ENCODE measurements at places on chromosomes 2 and 18.

- no peak for DNase-seq
Measured at GRCh38 chr2:220168891-220169546, 541.6 kb downstream of the SLC4A3 start.

DNA sequence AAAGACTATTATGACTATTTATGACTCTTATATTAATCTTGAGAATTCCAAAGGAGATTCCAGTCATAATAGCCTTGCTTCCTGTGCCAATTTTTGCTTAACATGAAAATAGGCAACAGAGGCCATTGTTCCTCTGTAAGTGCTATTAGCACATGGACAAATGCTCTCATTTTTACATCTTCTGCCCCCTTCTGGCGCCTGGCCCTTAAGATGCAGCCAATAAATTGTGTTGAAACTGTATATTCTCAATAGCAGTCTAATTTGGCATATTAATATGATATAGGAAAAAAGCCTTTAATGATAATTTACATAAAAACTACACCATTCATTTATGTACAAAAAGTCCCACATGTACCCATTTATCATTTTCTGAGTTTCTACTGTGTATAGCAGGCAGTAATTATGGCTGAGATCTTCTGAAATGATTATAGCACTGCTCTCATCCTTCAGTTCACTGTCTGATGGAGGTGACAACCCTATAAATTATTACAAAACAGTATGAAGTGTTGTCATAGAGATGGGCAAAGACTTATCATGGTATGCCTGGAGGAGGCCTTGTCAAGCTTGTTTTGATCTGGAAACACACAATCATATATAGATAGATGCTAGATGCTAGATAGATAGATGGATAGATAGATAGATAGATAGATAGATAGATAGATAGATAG is 613.3 kb downstream of the TSN start:
- no peak for DNase-seq

DNA sequence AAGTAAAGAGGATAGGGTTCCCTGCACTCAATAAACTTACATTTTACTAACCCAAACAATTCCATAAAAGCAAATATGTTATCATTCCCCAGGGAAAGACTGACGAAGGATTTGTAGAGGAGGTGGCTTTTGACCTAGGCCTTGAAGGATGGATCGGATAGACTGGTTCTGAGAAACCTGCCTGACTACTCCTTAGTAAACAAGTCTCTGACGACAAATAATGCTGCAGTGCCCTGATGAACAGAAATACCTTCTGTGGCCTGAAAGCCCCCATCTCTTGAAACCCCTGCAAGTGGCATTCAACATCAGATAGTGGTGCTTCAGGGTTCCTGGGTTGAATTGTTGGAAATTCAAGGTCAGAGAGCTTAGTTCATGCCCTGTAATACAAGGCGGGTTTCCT is 19.2 kb downstream of the PRKCE start:
- no peak for DNase-seq

GRCh38 chr18:21513292-21513691 is 87.2 kb downstream of the ESCO1 start:
- no peak for DNase-seq

- no peak for DNase-seq
Measured at GRCh38 chr18:22043837-22044236, 125.6 kb upstream of the GATA6 start.

DNA sequence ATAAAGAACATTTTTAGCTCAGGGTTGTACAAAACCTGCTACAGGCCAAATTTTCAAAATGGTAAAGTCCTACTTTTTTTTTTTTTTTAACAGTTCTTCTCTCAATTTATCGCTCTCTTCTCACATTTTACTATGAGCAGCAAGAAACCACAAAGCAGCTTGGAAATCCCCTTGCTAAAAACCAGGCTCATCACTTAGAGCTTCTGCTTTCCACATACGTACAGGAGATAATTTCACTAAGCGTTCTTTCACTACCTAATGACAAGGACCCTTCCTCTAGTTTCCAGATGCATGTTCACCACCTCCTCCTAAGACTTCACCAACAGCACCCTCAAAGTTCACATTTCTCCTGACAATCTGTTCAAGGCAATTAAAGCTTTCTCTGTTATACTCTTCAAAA is 294.9 kb upstream of the CYRIA start:
- DNase-seq, result no peak

DNA sequence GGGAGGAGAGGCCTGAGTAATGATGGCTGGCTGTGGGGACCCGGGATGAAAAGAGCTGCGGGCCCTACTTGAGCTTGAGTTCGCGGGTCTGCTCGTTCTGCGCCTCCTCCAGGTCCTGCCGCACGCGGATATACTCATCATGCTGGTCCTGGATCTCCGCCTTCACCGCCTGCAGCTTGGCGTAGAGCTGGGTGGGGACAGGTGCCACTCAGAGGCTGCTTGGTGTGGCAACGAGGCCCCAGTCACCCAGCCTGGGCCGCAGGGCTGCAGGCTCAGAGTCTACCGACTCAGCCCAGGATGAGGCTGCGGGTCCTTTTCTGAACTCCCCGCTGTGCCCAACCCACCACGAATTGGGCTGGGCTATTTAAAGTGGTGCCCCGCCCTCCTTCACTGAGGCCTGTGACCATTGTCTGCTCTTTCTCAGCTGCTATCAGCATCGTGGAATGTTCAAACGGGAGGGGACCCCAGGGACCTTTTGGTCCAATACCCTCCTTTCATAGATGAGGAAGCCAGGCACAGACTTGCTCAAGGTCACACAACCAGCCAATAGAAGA is 28.0 kb downstream of the KIF3C start:
- no peak for DNase-seq

DNA sequence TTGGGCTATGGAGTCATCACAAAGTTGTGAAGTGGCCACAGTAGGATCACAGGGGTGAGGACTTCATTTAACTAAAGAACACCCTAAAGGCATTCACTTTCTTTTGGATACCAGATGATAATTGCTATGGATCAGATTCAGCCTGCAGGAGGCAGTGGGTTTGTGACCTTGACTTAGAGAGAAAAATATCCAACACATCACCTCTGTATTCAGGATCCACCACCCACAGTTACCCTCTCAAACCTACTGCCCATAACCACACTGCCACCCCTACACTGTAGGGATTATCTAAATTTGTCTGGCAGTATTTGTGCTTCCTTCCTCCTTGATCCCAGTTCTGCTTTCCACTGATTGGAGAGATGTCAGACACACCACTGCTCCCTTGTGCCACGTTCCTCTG is 269.4 kb downstream of the MYCN start:
- no peak for DNase-seq

DNA sequence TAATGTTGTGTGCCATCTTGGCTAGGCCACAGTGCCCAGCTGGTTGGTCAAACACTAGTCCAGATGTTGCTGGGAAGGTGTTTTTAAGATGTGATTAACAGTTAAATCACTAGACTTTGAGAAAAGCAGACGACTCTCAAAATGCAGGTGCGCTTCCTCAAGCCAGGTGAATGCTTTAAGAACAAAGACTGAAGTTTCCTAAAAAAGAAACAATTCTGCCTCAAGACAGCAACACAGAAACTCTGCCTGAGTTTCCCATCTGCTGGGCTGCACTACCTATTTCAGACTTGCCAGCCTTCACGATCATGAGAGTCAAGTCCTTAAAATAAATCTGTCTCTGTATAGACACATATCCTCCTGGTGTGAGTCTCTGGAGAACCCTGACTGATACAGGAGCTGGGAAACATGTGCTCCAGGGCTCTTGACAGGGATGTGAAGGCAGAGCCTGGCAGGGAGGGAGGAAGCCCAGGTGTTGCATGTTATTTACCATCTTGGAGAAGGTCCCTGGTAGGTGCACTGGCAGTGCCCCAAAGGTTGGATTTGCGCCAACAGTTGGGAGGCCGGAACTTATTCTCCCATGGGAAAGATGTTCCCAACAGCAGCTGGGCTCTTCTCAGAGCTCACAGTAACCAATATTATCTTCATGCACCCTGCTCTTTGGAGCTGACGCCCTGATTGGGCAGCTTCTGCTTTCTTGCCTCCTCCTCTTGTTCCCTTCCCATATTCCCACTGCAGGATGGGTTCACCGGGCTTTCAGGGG is 43.9 kb downstream of the ST6GAL2 start:
- DNase-seq, result no peak

- no peak for DNase-seq
Measured at GRCh38 chr2:156379071-156379470, 46.5 kb upstream of the NR4A2 start.

DNA sequence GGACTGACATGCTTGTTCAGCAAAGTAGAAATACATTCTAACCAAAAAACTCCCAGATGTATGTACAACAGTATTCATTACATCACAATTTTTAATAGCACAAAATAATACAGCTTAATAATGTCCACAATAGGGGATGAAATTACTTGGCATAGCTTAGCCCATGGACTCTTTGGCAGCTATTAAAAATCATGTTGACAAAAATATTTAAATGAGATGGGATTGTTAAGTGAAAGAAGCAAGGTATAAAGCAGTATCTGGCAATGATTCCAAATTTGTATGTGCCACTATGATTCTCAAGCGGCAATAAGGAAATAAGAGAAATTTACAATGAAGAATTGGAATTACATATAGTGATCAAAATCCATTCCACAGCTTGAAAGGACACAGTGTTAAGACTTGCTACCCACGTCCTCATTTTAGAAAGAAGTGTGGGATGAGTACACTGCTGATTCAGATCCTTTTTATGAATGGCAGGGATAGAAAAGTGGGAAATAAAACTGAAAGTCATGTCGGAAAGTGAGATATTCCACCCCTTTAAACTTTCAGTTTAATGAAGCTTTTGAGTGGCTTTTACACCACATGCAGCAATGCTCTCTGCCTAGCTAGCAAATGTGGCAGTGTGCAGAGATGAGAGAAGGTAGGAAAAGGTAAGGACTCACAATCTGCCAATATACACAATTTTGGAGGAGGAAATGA is 2.4 kb downstream of the GAREM1 start:
- DNase-seq, result no peak

DNA sequence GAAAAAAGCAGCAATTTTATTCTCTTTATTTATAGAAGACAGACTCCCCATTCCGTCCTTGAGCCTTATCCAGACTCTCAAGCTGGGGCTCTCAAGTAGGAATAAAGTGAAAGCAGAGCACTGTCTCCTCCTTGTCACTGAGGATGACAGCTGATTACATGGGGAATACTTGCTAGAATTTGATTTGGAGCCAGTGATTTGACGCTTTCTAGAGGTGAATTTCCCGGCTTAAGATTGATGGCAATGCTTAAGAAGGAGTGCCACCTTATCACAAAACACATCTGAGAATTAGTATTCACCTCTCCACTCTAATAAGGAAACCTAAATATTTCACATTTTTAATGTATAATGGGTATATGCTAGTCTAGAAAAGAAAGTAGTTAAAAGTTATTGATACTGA is 135.4 kb upstream of the SLC39A10 start:
- DNase-seq, result no peak

GRCh38 chr18:49321797-49322461 is 138.5 kb downstream of the DYM start:
- no peak for DNase-seq

DNA sequence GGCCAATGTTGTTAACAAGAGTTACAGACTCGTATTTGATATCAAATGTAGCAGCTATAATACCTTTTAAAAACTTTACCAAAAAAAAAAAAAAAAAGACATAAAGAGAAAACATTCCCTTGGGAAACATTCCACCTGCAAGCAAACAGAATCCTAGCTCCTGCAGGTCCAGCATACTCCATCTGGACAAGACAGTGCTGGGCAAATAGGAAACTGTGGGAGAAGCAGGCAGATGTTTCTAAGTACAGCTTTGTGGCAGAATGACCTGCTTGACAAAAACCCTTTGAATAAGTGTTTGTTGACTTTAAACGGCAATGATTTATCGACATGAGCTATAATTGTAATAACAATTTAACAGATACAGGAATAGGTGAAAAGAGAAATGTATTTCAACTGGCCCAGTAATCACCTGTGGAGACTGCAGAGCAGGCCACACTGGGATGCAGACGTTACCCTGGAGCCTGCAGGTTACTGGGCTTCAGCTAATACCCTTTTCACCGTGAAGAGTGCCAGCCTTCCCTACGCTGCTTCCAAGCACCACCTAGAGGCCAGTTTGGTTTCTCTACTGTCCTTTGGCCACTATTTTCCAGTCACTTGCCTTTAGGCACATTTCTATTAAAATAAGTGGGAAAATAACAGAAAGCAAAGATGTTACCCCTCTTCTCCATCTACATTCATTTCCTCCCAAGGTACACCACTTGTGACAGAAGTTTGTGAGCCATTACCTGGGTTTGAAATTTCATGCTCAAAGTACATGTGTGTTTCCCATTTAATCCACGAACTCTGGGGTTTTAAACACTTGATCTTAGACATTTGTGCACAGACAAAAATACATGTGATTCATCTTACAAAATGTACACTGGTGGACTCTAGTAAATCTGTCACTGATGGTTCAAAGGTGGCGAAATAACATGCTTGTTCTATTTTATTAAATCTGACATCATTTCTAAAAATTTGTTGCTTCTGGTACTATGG is 96.9 kb upstream of the ZNF397 start:
- peak; percentile 13 for DNase-seq
